Left ventricle myocardium inferior (tissue), 1 donor: ENCODE measurements at places on chromosomes 5 and 9. TPM values are rescaled to one million over a fixed set of nuclear protein-coding genes. Genes with fewer than 3 reads are reported as not detected.

- no peak for DNase-seq
Measured at GRCh38 chr9:131575946-131576853, 30.9 kb downstream of the PRRT1B start.

DNA sequence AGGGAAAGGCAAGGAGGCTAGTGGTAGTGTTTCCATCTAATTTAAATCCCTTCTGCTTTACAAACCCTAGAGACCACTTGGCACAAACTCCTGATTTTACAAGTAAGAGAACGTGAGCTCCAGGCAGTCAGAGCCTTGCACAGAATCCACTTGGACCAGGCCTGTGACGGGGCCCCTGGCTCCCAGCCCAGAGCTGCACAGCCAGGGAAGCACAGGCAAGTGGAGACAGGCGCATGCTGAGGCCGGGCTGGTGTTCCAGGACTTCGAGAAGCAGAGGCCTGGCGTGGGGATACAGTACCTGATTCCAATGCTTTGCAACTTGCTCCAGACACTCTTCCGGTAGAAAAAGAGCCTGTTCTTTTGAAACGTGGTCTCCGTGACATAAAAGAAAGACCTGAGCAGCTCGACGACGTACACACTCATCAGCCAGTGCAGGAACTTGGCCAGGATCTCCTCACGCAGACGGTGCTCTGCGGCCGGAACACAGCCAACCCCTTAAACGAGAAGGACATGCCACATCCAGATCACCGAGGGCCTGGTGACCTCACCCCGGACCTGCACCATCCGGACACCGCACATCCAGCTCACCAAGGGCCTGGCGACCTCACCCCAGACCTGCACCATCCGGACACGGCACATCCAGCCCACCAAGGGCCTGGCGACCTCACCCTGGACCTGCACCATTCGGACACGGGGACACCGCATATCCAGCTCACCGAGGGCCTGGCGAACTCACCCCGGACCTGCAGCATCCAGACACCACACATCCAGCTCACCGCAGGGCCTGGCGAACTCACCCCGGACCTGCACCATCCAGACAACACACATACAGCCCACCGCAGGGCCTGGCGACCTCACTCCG, 12.5 kb downstream of the TERT start:
- peak; percentile 17 for DNase-seq

DNA sequence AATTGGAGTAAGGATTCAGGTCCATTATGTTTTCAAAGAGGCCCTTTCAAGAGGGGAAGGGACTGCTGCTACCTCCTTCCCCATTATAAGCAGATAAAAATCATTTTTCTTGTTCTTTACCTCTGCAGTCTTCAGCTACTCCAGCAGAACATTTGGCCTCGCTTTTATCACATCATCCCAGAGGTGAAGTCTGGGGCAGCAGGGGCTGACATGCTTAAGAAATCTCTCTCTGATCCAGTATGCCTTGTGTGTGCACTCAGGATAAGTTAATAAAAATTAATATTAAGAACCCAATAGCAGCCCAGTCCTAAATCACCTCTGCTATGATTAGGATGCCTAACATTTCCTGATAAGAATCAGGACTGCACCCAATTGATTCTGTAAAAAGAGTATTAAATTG, 306.9 kb upstream of the NREP start:
- no peak for DNase-seq

- DNase-seq = no peak
Measured at GRCh38 chr9:33229359-33230114, 10.4 kb upstream of the SPINK4 start.

DNA sequence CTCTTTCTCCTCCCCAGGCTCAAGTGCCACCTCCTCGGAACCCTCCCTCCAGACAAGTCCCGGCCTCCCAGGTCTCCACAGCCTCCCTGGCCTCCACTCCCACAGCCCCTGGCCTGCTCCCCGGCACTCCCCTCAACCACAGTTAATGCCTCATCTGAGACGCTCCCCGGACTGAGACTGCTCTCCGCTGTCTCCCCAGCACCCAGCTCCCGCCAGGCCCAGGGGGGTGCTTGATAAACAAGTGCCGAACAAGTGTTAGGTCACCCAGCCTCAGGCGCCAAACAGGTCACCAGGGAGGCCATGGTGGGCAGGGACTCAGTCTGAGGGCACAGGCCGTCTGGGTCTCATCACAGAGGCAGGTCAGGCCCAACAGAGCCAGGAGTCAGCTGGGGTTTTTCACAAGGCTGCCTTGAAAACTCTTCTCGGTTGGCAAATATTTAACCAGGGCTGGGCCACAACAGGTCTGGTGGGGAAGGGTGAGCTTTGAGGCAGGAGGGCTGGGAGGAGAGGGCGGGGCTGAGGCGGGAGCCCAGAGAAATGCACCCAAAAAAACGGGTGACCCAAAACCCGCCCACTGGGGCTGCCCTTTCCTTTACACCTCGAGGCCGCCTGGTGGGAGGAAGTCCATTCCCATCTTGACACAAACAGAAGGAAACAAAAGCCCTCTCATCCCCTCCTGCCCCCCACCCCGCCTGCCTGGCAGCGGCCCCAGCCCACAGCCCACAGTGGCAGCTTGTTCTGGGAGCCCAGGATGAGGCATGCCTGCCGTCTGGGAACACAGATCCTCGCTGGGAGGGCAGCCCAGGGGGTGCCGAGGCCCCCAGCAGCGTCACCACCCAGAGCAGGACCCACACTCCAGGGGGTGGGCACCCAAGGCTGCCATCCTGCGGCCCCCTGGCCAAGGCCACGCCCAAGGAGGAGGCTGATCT, 66.6 kb upstream of the STXBP1 start:
- no peak for DNase-seq

DNA sequence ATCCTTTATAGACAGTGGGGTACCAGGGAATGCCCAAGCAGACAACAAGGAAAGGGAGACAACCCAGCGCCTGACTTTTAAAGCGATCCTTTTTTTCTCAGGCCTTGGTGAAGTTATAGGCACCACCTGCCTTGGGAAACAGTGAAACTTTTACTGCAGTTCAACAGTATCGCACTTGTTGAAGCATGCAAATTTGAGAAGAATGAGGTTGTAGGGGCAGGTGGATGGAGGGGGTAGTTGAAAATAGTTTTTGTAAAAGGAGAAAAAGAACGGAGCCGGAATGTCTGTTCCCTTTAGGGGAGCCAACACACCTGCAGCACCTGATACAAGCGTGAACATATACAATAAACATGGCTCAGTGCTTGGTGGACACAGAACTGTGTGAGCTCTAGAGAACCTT, 190.2 kb upstream of the NR3C1 start:
- no peak for DNase-seq

- no peak for DNase-seq
Measured at GRCh38 chr5:179203248-179203647, 142.0 kb downstream of the ADAMTS2 start.

- no peak for DNase-seq
Measured at GRCh38 chr9:90141723-90142122, 500.9 kb downstream of the DIRAS2 start.

DNA sequence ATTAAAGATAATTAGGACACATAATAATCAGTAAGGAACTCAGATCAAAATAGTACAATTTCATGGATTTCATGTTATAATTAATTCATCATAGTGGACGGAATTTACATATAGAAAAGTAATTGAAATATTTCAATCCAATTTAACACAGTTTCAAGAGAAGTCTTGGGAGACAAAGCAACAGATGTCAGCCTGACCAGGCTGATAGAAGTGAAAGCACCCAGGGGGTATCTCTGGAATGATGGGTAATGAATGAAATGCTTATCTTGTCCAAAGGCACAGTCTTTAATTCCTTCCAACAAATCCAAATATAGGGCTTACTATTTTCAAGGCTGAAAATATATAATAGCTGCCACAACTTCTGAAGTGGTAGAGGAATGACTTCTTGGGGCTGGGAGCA, 629.3 kb upstream of the RGMB start:
- no peak for DNase-seq

- no peak for DNase-seq
Measured at GRCh38 chr9:36772449-36773403, 200.0 kb downstream of the MELK start.

- DNase-seq = no peak
Measured at GRCh38 chr5:105952875-105953274, 1717.9 kb downstream of the EFNA5 start.

DNA sequence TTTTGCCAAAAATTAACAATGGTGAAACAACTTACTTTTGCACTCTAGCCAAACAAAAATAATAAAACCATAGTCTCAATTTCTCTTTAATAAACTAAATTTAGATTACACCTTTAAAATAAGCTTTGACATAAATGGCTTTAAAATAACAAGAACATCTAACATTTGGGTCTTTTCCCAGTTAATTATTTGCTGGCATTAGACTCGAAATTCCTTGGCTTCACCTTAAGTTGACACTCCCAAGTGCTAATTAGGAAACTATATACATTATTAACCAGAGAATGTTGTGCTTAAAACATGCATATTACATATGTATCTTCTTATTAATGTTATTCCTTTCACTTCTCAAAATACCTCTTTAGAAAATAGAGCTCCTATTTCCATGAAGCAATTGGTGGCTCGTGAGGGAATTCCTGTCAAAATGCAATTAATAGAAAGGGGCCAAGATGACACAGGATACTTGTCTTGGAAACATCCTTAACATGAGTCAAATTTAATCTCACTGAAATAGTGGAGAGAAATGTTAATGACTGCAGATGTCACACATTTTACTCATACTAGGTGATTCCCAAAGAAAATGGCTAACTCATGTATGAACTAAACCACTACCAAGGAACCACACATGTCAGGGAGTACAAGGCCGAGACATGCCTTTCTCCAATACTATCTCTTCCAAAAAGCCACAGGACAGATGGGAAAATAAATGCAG, 932.9 kb upstream of the DMAC1 start:
- DNase-seq = no peak

GRCh38 chr9:91750343-91750742, 199.7 kb downstream of the ROR2 start:
- no peak for DNase-seq

DNA sequence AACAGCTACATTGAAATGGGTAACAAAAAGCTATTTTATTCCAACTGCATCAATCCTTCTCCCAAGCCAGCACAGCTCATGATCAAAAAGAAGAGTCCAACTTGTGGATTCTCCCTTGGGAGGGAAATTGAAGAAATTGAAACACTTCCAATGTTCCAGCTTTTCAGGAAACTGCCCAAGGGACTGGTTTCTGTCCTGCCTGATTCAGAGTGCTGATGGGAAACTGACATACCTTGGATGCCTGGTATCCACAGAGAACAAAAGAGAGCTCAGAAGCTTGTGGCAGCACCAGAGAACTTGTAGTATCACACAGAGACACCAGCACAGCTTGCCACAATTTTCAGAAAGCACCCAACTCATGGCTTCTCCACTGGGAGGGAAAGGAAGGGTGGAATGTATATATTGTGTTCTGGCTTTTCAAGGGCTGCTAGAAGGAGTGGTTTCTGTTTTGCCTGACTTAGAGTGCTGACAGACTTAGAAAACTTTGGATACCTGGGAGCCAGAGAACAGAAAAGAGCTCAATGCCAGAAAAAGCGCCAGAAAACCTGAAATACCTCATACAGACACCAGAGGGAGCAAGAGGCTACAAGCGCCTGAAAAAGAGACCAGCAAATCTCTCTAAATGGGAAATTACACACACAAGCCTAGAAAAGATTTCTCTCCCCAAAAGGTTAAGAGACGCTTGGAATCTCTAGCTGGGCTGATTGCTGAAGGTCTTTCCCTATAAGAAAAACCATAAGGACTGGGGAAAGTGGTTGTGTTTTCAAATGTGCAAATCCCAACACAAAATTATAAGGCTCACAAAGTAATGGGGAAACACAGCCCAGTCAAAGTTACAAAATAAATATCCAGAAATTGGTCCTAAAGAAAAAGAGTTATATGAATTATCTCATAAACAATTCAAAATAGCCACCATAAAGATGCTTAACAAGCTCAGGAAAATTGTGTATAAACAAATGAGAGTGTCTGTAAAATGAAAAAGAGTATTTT, 178.8 kb downstream of the SPOCK1 start:
- DNase-seq = no peak

- no peak for DNase-seq
Measured at GRCh38 chr5:6548756-6549285, 84.0 kb downstream of the NSUN2 start.

DNA sequence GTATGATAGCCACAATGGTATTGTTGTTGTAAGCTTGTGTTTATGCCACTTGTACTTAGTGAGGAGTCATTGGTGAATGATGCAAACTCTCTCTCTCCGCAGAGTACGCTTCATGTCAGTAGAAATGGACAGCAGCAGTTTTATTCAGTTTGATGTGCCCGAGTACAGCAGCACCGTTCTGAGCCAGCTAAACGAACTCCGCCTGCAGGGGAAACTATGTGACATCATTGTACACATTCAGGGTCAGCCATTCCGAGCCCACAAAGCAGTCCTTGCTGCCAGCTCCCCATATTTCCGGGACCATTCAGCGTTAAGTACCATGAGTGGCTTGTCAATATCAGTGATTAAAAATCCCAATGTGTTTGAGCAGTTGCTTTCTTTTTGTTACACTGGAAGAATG, 18.8 kb downstream of the ZBTB34 start:
- no peak for DNase-seq

GRCh38 chr5:120139039-120139438, 325.1 kb upstream of the PRR16 start:
- DNase-seq = no peak

DNA sequence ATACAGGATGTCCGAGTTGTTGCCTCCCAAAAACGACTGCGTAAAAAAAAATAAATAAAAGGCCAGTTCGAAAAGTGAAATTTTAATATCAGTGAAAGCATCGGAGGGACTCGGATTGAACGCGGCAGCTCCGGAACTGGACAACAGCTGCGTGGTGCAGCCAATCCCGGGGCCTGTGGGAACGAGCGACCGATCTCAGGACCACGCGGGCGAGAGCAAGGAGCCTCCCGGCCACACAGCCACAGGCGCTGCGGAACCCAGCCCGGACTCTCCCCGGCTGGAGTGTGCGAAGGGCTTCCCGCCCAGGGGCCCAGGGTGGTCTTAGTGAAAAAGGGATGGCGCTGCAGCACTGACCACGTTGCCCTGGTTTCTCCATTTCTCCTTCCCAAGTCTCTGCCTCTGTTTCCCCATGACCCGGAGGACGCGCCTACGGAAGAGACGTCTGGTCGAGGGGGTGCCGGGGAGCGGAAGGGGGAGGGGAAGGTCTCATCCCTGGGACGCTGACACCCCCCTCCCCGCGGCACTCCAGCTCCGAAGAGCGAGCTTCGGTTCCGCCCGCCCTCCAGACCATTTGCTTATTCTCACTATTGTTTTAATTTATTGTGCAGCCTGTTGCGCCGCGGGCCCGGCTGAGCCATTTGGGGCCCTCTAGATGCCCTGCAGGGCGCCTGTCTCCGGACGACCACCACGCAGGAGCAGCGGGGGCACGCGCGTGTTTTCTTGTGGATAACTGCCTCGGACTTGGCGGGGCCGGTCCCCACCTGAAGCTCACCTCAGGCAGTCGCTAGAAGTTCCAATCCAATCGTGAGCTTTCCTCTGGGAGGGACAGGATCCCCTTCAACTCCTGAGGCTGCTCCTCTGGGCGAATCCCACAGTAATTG, 303.0 kb downstream of the PARP8 start:
- no peak for DNase-seq

- peak; percentile 57 for DNase-seq
Measured at GRCh38 chr5:159097784-159098602, 1.7 kb downstream of the EBF1 start.

- DNase-seq = peak; percentile 57
Measured at GRCh38 chr5:150763023-150763769, 4.4 kb upstream of the DCTN4 start.

Gene FOXD4L4
- not detected for total RNA-seq

Gene ADAMTS16
- not detected for total RNA-seq

Gene FIBCD1
- 0.58 TPM for total RNA-seq

Gene NUTM2G
- total RNA-seq = not detected

Gene LCN9
- not detected for total RNA-seq

Gene SPINK6
- total RNA-seq = not detected
